ENCODE measurements at places on chromosomes 5 and 9. TPM values are rescaled to one million over a fixed set of nuclear protein-coding genes. Genes with fewer than 3 reads are reported as not detected.

The PLCXD3 gene
- polyA plus RNA-seq = 0.56 TPM

GRCh38 chr5:171736976-171737891 is 48.4 kb upstream of the SMIM23 start:
- no peak for DNase-seq

The SPAAR gene
- 2.0 TPM for polyA plus RNA-seq

The CENPK gene
- 26.1 TPM for polyA plus RNA-seq

DNA sequence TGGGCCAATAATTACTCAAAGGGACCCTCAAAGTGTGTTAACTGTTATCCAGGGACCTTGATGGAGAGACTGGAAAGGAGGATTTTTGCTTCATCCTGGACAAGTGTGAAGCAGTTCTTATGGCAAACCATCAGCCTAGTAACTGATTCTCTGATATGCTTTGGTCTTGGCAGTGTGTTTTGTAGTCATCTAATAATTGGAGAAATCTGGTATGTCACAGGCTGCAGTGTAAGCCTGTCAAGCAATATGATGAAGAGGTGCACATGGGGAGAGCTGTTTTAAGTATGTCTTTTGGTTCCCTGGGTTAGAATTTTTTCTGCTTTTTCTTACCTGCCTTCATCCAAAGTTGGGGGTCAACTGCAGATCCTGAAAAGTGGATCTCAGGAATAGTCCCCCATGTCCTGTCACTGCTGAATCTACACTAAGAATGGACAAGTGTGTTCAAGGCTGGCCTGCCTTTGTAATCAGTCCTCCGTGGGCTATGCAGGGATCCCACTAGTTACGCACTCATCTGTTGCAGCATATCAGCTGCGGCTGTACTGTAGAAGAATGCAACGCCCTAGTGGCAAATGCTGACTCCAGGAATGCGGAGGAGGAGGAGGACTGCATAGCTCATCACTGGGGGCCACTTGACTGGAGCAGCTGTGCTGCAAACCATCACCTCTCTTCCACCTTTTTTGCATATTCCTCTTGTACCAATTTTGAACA is 1.9 kb downstream of the SPTAN1 start:
- DNase-seq = no peak

The STC2 gene
- polyA plus RNA-seq = 1.4 TPM

The PCDHGC5 gene
- 0.87 TPM for polyA plus RNA-seq

GRCh38 chr5:163261647-163262269 is 175.6 kb upstream of the CCNG1 start:
- no peak for DNase-seq

DNA sequence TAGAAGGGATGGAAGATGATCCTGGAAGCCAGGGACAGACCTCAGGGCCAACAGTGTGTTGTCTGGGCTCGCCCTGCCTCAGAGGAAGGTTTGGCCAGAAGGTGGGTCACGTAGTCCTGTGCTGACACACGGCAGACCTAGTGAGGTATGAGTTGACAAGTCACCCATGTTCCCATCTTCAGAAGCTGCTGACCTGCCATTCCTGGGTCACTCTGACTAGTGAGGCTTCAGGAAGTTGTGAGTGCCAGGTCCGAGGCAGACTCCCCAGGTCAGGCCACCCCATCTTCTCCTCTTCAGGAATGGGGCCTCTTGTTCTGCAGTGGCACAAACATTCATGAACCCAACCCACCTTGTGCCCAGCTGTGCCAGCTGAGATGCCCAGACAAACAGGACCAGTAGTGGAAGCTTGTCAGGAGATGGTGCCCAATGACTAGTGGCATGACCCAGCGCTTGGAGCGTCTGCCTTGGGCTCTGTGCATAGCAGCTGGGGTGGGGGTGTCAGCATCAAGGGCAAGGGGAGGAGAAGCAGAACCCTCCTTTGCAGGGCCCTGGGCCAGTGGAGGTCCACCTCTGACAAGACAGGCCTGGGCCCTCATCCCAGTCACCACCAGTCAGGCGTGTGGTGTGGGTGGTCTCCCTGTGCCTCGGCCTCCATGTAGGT is 16.8 kb upstream of the ANGPTL2 start:
- DNase-seq = no peak

- no peak for DNase-seq
These were observed 20.2 kb downstream of the ADAMTS6 start for GRCh38 chr5:65461490-65461889.

The CREBRF gene
- 18.6 TPM for polyA plus RNA-seq

DNA sequence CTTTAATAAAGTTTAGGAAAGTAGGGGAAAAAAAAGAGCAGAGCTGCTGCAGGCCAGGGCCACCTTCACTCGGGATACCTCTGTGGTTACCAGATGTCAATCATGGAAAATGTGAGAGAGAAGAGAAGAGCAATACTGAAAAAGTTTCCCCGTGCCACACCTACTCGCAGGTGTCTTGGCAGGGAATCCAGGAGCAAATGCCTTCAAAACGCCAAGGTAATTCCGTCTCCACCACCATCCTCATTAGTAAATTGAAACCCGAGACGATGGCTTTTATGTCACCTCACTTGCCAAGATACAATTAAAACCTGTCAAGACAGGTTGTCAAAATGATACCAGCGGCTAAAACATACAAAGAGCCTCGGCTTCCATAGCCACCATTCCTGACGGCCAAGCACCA is 49.7 kb downstream of the FAM81B start:
- no peak for DNase-seq

GRCh38 chr5:65108786-65109743 is 340.3 kb downstream of the CWC27 start:
- no peak for DNase-seq

DNA sequence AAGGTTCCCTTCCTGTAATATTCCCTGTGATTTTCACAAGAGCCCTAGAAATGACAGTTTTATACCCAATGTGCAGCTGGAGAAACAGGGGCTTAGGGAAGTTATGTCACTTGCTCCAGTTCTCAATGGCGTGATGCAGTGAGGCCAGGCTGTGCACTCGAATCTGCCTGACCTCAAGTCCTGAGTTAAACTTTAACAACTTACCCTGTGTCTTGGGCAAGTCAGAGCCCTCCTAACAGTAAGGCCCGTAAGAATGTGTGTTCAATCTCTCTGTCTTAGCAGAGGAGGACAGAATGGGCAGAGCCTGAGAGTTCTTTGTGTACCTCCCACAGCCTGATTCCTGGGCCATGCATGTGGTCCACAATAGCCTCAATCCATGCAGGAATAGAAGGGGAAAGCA is 181.1 kb downstream of the TRIM32 start:
- no peak for DNase-seq

GRCh38 chr5:139391570-139392323 is 2.0 kb upstream of the MZB1 start:
- DNase-seq = no peak

The MED7 gene
- polyA plus RNA-seq = 19.0 TPM

The ISL1 gene
- polyA plus RNA-seq = not detected

GRCh38 chr9:137461663-137462395 is 2.7 kb upstream of the NSMF start:
- DNase-seq = no peak

- DNase-seq = no peak
These were observed 98.4 kb downstream of the TARS1 start for GRCh38 chr5:33539212-33539611.

The SPINK6 gene
- not detected for polyA plus RNA-seq

DNA sequence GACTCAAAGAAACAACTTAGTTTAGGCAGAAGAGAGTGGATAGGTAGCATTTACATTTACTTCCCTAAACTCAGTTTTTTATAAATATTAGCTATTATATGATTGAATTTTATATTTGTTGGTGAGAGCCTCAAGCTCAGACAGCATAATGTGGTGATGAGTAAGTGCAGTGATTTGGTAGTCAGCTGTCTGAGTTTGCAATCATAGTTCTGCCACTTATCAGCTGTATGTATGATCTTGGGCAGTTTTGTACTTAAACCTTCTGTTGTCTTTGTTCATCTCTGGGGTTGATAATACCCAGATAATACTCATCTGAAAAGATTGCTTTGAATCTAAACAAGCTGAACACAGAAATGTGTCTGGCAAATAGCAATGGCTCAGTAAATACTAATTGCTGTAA is 108.8 kb downstream of the ANXA1 start:
- no peak for DNase-seq

DNA sequence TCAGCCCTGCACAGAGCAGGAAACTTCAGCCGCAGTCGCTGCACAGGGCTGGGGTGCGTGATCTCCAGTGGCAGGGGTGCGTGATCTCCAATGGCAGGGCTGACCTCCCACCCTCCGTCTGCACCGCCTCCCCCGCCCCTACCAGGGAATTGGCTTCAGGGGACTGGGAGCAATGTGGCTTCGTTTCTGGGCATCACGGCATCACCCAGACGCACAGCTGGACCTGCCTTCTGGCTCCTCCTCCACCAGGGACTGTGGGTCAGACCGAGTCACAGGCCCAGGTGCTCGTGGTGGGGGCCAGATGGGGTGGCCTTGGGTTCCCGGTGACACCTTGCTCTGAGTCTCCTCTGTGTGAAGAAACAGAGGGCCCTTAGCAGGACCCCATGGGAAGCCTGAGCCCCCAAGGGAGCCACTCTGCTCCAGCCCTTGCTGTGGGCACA is 51.1 kb downstream of the AHRR start:
- no peak for DNase-seq

- DNase-seq = no peak
These were observed 5.0 kb upstream of the GPRIN1 start for GRCh38 chr5:176614805-176615478.

All from left renal cortex interstitium (tissue), 4 donors.